ENCODE measurements at places on chromosomes 7 and 10.

DNA sequence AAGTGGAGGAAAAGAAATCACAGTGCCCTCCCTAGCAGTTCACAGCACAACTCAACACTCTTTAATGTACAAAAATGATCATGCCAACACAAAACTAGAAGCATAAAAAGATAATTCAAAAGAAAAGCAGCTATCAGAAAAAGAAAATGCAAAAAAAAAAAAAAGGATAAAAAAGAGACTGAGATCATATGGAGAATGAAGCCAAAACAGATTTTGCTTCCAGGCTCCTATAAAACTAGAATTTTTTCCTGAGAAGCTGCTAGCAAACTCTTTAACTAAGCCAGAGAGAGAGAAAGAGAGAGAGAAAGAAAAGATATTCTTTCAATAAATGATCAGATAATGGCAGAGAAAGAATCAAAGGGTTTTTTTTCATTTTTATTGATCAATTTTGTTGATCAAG is 288.0 kb upstream of the ANKRD30A start:
- DNase-seq = no peak

- no peak for DNase-seq
Measured at GRCh38 chr7:133650069-133650468, 397.2 kb downstream of the EXOC4 start.

DNA sequence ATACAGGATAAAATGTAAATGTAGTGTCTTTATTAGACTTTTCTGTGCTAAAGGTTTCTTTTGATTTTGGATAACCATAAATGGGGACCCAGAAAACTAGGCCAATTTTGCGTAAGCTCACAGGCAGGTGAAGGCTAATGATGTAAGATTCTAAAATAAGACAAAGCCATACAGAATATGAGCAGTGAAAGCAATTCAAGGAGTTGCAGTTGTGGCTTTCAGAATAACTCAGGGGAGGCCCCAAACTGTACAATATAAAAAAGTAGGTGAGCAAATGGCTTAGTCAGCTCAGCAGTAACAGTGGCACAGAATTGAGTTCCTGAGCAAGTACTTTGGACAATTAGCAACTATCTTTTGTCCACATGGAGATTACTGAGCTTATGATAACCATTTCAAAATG is 81.7 kb upstream of the NRP1 start:
- no peak for DNase-seq

DNA sequence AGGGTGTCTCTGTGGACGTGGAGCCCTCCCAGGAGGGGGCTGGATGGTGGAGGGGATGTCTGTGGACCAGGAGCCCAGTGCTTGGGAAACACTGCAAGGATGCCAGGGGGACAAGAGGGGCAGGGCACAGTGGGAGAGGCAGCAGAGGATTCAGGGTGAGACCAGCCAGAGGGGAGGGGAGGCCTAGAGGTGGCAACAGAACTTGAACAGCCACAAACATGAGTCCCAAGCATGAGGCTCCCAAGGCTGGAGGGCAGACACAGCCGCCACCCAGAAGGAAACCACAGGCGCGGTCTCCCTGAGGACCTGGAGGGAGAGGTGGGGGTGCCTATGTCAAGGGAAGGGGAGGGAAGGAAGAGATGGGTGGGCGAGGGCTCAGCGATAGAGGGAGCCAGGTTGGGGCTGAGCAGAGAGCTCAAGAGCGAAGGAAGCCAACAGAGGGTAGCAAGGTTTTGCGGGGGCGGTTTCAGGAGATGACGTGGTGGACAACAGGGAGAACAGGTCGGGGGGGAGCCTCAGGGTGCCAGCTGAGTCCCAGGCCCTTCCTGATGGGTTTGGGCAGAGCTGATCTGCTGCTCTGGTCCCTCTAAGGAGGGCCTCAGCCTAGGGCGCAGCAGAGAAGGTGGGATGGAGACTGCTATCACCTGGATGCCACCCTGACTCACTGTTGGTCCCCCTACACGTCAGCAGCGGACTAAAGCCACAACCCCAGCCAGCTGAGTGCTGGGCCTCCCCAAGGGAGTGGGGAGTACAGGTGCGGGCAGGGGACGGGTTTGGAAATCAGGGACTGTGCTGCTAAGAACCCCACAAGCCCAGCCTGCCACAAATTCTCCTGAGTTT is 6.7 kb upstream of the PILRA start:
- DNase-seq = no peak

DNA sequence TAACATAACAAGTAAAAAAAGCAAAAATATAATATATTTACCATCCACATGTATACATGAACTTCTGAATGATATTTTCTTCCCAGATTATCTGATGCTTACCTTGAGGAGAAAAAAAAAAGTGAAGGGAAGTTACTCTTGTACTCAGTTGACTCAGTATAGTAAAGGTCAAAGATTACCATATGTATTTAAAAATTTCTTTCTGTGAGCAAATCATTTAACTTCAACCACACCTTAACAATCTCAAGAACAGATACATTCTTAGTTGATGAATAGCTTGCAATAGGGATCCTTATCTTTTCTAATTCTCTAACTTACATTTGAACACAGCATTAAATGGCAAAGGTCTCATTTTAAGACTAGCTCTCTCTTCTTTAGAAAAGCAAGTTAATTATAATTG is 29.8 kb downstream of the PRR15 start:
- no peak for DNase-seq

DNA sequence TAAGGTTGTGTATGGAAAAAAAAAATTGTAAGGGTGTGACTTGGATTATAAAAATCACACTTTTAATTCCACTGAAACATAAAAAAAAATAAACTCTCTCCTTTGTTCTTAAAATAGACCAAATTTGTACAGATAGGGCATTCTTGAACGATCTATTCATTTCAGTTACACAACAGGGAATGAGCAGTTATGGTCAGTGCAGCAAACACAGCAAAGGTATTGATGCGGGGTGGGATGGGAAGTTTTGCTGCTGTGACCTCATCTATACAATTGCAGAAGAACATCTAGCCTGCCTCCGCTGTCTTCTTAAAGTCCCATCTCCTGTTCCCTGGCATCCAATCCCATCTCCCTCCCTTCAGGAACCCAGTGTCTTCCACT is 580.2 kb downstream of the SUGCT start:
- DNase-seq = no peak

DNA sequence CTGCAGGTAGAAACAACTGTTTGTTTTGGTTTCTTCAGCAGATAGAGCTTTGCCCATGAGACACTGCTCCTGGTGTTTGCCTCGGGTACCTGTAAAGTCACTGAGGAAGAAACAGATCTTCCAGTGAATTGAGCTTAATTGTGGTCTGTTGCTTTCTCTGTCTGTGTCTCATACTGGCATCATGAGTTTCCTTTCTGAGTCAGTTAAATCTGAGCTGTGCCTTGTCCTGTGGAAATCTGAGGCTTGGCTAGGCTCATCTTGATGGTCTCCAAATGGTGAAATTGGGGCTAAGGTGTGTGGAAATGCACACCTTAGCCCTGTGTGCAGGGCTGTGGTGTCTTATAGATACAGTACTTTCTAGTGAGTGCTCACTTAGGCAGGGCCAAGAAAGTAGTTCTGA is 67.4 kb downstream of the GBF1 start:
- DNase-seq = no peak

GRCh38 chr10:11682851-11683250 is 59.3 kb upstream of the ECHDC3 start:
- no peak for DNase-seq

- DNase-seq = no peak
Measured at GRCh38 chr10:93261961-93262610, 188.4 kb downstream of the CYP26A1 start.
